NCI-H187 treated with DMSO at 0.1 percent for 48 hours (cell line): ENCODE measurements at places on chromosomes 6 and 20.

DNA sequence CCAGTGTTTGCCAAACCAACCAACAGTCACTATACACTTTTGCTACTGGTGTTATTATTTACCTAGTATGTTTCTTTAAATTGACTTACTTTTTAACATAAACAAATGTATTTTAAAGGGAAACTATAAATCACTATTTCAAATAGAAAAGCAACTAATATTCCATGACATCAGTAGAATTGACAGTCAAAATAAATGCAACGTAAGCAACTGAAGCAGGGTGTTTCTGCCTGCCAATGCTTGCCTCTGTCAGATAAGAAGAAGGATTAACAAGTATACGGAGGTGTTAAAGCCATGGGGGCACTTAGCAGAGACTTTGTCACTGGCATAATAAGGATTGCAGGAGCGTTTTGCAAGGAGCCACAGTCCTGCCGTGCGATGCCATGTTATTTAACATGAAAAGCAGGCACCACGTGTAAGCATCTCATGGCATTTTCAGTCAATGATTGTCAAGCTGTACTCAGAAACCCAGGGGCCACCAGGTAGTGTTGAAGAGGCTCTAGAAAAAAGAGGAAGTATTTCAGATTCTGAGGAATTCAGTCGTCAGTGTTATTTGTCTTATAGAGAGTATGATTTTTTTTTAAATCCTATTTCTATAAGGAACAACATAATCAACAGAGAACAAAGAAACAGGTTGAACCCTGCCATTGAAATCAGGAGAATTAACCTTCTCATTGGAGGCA lies 131.7 kb downstream of the BFSP1 start:
- DNase-seq, result no peak

- DNase-seq, result no peak
Measured at GRCh38 chr6:54074578-54075195, 36.6 kb upstream of the MLIP start.

DNA sequence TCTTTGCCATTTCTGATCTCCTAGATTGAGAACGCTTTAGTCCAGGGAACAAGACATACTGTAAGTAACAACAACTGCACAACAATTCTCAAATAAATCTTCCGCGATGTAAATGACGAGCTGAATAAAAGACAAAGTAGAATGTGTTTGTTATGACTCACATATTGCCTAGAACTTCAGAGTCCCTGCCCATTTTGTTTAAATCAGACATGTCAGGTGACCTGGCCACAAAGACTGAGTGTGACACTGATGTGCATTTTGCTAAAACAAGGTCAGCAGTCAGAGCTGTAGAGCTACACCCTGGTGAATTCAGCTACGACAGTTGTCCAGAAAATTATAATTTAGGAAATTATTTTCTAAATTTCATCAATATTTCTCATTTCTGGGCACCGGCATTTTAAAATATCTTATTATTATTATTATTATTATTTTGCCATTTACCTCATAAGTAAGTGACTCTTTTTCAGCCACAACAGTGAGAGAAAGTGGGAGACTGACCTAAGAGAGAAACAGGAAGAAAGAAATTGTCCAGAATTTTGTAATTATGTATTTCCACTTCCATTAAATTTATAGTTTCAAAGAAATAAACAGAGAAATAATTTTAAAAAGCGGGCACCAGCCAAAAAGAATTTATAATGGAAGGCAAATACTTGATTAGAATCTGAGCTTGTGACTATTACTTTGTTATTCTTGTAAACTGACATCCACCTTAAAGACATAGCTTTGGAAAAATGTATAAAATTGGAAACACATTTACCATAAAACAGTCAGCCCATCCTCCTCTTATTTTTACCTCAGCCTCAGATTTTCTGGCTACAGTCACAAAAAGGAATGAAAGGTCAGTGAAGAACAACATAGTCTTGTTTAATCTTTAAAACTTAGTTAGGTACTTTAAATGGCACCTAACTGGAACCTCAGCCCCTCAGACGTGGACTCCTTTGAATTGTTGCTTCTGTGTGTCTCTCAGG lies 157.0 kb upstream of the CITED2 start:
- no peak for DNase-seq

DNA sequence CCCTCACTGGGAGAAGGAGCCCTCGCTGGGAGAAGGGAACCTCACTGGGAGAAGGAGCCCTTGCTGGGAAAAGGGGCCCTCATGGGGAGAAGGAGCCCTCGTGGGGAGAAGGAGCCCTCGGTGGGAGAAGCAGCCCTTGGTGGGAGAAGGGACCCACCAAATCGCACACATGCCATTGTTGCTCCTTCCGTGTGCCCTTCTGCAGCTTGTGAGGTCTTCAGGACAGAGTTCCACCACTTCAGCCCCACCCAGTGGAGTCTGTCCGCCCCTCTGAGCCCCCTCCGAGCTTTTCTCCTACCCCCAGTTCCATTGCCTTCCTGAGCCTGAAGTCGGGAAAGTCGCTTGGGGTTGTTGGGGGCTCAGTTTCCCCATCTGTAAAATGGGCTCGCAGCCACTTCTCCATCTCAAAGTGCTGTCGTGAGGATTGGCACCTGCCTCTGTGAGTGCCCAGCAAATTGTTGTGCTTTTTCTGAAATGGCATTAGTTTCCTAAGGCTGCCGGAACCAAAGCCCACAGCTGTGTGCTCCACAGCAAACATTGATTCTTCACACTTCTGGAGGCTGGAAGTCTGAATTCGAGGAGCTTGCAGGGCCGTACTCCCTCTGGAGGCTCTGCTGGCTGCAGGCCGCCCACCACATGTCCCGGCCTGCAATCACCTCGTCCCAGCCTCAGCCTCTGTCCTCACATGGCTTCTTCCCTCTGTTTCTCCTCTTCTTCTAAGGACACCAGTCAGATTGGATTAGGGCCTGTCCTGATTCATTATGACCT lies 124.7 kb upstream of the PMEPA1 start:
- DNase-seq, result no peak

DNA sequence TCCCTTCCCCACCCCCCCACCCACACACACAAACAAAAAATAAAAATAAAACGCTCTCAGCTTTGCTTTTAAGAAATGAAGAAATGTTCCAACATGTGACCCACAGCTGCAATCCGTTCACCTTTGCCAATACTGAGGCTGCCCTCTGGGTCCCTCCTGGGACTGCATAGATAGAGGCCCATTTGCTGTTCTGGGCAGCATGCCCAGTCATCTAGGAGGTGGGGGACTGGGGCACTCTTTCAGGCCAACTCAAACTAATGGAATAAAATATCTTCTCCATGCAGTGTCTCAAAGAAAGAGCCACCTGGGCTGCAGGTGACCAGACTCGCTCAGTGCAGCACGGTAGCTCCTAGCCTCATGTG lies 79.9 kb downstream of the SLC22A3 start:
- DNase-seq, result no peak

- DNase-seq, result no peak
Measured at GRCh38 chr20:57389695-57390603, 1.2 kb upstream of the RBM38 start.

DNA sequence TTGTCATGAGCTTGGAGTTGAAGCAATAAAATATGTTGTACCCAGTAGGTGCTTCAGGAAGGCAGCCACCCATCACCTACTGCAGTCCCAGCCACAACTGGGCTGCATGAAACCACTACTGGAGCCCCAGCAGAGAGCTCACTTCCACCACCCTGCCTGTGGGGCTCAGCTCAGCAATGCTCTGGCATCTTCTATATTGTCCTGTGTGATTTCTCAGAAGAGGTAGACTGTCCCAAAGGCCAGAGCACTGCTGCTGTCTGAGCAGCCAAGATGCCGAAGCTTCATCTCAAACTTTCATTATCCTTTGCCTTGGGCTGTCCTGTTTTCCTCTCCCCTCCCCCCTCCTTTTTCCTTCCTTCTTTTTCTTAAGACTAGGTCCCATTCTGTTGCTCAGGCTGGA lies 126.9 kb downstream of the DHX35 start:
- no peak for DNase-seq

DNA sequence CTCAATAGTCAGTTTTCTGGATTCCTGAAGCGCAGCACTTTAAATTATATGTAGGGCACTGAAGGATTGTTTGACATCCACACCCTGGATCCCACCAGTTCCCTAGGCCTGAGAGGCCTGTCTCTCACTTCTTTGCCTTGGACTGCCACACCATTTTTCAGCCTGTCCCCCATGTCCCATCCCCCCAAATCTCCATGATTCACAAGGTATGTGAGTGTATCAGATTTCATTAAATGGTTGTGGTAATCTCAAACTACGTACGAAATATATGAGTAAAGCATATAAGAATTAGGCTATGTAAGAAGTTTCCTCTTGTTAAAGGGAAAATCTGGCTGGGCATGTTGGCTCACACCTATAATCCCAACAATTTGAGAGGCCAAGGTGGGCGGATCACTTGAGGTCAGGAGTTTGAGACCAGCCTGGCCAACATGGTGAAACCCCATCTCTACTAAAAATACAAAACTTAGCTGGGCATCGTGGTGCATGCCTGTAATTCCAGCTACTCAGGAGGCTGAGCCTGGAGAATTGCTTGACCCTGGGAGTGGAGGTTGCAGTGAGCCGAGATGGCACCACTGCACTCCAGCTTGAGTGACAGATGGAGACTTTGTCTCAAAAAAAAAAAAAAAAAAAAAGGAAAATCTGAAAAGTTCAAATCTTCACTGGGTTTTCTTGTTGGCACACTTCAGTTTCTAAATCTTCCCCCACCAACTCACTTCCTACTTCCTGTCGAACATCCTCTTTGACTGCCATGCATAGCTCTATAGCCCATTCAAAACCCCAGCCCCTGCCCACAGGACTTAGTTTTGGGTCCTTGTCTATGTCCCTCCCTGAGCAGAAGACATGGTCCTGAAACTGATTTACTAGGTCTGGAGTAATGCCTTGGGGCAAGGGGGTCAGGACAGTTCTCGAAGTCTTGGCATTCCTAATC lies 97.3 kb upstream of the SHLD1 start:
- DNase-seq, result no peak

DNA sequence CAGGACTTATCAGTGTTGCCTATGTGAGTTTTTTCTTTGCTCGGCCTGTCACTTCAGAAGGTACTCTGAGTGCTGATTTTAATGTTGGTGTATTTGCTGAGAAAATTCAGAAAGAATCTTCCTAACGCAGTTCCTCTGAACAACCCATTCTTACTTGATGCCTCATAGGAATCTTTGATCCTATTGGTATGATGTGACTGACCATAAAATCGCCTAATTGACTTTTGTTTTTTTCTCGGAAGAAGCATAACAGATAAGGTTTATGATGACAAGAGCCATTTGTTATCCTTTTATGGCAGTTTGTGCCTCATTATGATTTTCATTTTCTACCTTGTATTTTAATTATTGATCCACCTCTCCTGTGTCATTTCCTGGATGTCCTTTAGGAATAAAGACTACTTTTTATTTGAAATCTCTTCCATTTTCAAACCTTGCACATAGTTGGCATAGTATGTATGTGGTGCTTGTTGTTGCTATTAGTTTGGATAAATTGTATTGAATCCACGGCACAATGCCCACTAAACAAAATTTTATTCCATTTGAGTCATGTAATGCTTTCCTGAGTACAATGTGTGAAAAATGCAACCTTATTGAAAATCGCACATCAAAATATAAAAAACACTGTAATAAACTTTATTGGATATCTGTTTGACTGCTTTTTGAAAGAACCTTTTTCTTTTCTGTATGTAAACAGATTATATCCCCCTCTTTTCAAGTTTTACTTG lies 37.3 kb downstream of the LRRC1 start:
- DNase-seq, result no peak

- DNase-seq, result no peak
Measured at GRCh38 chr6:45535933-45536332, 158.2 kb upstream of the SUPT3H start.

GRCh38 chr6:85278466-85279035 lies 171.3 kb upstream of the NT5E start:
- DNase-seq, result no peak

DNA sequence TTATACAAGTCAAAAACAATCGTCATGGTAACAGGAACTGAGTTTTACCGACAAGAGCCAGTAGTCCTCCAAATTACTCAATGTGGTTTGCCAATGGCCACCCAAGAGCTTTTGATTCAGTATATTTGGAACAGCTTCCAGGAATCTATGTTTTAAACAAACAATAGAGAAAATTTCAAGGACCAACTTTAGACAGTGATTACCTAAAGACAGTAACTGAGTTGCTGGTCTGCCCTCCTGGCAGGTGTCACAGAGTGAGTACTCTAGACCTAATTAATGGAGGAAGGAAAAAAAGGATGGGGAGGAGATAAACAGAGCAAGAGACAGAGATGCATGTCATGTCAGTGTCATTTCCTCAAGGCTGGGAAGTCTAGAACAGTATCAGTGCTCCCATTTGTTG lies 361.3 kb upstream of the BTBD3 start:
- no peak for DNase-seq

DNA sequence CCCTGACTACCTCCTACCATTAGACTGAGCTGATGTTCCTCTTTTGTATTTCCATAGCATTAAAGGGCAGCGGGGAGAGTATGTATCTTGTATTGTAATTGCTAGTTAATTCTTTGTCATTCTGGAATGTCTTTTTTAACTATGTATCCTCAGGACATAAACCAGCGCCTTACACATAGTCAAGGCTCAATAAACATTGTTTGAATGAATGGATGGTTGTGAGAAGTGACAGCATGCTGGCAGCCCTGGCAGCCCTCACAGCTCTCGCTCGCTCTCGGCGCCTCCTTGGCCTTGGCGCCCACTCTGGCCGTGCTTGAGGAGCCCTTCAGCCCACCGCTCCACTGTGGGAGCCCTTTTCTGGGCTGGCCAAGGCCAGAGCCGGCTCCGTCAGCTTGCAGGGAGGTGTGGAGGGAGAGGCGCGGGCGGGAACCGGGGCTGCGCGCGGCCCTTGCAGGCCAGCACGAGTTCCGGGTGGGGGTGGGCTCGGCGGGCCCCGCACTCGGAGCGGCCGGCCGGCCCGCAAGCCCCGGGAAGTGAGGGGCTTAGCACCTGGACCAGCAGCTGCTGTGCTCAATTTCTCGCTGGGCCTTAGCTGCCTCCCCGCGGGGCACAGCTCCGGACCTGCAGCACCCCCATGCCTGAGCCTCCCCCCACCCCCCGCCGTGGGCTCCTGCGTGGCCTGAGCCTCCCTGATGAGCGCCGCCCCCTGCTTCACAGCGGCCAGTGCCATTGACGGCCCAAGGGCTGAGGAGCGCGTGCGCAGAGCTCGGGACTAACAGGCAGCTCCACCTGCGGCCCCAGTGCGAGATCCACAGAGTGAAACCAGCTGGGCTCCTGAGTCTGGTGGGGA lies 93.1 kb downstream of the RNF182 start:
- DNase-seq, result no peak

DNA sequence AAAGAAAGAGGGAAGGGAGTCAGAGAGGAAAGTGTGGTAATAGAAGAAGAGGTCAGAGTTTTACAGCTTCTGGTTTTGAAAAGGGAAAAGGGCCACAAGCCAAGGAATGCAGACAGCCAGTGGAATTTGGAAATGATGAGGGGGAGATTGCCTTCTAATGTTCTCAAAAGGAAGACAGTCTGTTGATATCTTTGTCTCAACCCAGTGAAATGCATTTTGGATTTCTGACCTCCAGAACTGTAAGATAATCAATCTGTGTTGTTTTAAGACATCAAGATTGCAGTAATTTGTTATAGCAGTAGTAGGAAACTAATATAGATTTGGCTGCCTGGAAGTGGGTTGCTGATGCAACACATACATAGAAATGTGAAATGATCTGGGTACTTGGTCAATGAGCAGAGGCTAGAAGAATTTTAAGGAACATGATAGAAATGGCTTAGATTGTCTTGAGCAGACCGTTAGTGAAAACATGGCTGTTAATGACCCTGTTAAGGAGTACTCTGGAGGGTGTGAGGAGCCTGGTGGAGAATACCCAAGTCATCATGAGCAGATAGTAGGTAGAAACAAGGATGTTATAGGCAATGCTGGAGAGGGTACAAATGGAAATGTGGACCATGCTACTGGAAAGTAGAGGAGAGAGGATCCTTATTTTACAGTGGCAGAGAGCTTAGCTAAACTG lies 255.8 kb upstream of the RAB32 start:
- no peak for DNase-seq

GRCh38 chr6:121770943-121771342 lies 335.5 kb downstream of the GJA1 start:
- no peak for DNase-seq
